DND-41 (cell line): ENCODE measurements at places on chromosomes 16 and 17.

- peak; percentile 64 for DNase-seq
Observed at GRCh38 chr17:29155227-29155965, 24.8 kb downstream of the MYO18A start.

- DNase-seq, result no peak
Observed at GRCh38 chr16:23348579-23349469, 46.7 kb downstream of the SCNN1B start.

DNA sequence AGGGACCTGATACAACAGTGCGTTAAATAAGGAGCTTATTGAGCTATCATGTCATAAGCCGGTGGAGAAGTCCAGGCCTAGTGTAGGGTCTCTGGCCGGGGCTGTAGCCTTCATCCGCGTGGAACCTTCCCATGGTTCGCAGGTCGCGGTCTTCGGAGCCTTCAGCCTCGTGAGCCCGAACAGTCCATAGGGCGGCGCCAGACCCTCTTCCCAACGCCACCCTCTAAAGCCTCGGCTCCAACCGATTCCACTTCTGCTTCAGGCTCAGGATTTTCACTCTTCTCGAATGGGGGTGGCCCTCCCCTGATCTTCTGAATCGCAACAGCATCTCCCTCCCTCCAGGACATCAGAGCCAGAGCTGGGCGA lies 10.3 kb upstream of the BRCA1 start:
- no peak for DNase-seq

GRCh38 chr17:80981062-80981902 lies 10.4 kb upstream of the CHMP6 start:
- DNase-seq, result peak; percentile 54

GRCh38 chr17:72422505-72423285 lies 301.9 kb downstream of the SOX9 start:
- no peak for DNase-seq

DNA sequence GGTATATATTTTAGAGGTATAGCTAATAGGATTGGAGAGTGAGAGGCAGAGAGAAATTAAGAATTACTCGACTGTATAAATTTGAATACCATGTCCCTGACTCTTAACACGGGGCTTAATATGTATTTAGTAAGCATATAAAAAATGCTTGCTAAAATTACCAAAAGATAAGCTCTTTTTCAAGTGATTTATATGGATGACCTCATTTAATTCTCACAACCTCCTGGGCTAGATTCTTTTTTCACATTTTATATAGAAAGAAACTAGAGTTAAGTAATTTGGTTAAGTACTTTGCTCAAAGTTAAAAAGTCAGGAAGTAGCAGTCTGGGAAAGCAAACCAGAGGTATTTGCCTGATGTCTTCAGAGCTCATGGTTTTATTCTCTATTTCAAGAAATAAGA lies 963.5 kb upstream of the SOX9 start:
- no peak for DNase-seq

- no peak for DNase-seq
Observed at GRCh38 chr17:81261582-81262336, 22.6 kb downstream of the NDUFAF8 start.

DNA sequence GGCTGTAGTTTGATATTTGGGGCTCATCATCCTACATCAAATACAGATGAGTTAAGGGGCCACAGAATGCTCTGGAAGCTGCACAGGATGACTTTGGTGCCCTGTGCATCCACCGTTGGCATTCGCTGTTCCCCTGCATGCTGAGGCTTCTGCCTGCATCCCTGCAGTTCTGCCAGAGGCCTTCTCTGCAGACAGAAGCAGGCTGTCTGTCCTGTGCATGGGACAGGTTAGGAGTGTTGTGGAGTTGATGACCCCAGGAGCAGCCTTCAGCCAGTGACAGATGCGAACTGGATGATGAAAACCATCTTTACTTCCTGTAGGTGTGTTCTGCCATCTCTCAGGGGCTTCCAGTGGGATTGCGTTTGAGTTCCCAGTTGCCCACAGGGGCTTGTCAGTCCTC lies 13.6 kb upstream of the TNS4 start:
- no peak for DNase-seq

DNA sequence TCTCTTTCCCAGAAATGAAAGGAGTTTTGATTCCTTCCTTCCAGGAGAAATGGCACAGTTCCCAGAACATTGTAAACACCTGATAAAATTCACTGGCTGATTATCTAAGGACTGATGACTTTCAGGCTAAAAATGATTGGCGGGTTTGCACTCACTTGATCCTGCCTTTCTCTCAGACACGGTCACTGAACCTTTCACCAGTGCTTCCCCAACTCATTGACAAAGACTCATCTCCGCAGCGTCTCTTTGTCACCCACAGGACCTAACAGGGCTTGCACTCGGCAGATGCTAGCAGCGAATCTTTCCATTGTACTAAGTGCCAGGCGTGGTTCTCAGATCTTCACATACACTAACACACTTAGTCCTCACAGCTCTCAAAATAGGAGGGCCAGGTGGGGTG lies 7.3 kb upstream of the DHRS7C start:
- no peak for DNase-seq

GRCh38 chr16:1757714-1758461 lies 13.5 kb downstream of the NME3 start:
- DNase-seq, result no peak

- DNase-seq, result no peak
Observed at GRCh38 chr17:83202002-83203000, 122.9 kb downstream of the METRNL start.

DNA sequence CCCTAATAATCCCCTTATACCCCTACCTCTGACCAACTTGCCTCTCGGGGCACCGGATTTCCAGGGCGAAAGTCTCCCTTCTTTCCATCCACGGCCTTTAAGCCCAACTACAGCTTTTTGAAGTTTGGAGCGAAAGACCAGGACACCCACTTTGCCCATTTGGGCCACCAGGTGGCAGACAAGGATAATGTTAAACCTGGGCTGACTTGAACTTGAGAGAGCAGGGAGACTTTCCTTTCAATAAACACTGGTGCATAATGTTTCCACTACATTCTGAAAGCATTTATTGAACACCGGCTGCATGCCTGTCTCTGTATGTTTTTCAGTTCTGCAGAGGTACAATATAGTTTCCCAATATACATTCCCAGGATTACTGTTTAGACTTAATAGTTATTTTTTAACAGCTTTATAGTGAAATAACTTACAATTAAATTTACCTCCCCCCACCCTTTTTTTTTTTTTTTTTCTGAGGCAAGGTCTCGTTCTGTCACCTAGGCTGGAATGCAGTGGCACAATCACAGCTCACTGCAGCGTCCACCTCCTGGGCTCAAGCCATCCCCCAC lies 6.9 kb upstream of the CES3 start:
- DNase-seq, result peak; percentile 83

DNA sequence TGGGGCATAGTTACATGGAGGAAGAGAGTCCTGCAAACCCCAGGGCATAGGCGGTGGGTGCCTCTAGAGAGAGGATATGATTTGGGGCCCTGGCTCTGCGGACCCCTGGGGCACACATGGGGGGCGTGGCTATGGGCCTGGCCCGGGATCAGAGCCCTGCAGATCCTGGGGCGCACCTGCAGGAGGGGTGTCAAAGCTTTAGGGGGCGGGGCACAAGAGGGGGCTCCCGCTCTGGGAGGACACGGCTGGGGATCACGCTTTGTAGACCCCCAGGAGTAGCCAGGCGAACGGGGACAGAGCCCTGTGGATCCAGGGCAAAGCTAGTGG lies 497 bp downstream of the BCL7C start:
- DNase-seq, result peak; percentile 38

DNA sequence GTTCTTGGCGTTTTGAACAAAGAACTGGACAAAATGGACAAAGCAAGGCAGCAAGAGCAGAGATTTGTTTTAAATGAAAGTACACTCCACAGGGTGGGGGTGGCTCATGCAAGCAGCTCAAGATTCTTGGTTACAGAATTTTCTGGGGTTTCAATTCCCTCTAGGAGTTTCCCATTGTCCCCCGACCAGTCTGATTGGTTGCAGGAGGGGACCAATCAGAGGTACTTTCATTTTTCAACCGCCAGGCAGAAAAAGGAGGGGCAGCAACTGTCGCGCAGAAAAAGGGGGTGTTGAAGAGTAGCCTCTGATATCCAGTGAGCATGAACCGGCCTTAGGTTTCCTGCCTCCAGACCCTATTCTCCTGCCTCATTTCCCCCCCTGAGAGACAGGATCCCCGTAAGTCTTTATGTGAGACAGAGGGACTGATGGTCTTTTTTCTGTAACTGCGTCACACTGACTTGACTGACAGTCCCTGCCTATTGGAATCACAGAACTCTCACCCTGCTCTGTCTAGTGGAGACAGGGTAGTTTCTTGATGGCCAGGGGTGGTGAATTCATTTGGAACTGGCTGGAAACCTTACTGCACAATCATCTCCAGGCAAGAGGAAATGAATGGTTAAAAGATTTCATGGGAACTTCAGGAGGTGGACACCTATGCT lies 59.4 kb upstream of the ALOX12 start:
- no peak for DNase-seq

GRCh38 chr17:71085238-71086033 lies 916.1 kb downstream of the KCNJ2 start:
- DNase-seq, result peak; percentile 65

DNA sequence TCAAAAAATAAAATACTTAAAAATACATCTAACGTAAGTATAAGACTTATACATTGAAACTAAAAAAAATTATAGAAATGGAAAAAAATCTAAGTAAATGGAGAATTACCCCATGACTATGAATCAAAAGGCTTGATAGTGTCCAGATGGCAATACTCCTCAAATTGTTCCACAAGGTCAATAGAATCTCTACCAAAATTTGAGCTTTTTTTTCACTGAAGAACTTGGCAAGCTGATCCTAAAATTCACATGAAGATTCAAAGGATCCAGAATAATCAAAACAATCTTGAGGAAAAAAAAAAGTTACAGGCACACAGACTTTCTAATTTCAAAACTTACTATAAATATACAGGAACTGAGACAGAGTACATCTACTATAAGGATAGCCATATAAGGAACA lies 448.4 kb upstream of the CDH11 start:
- no peak for DNase-seq

- DNase-seq, result peak; percentile 67
Observed at GRCh38 chr17:32659419-32659842, 172.6 kb downstream of the CDK5R1 start.

DNA sequence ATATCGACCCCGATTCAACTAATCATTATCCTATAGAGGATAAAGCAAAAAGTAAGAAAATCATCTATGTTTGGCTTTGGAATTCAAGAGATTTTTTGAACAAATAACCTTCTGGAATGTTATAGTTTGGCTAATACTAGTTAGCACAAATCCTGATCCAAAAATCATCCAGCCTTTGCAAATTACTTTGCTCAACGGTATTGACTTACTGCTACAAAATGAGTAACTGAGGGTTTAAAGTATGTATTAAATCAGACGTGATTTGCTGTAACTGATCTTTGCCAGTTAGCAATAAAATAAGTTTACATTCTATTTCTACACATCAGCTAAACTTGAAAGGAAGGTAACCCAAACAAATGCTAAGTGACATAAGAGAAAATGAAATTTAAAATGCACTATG lies 6.5 kb downstream of the MED13 start:
- DNase-seq, result no peak

DNA sequence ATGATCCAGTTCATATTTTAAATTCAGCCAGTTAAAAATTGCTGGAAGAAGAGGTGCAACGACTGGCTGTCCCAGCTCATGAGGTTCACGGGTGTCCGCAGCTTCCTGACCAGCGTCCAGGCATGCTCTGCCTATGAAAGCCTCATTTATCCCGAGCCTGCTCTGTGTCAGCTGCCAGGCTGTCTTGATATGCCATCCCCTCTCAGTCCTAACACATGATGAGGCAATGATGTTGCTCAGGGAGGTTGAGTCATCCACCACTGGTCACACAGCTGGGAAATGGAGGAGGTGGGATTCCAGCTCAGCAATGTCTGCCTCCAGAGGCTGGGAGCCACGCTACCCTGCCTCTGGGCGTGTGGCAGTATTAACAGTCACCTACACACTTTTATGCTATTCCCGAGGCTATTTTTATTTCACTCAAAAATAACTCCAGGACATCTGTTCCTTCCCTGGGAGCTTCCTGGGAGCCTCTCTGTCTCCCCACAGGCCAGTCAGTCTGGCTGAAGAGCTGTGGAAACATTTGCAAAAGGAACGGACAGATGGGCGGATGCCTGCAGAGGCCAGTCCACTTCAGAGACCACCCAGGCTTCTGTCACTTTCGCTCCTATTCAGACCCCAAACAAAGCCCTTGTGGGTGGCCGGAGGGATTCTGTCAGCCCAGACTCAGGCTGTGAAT lies 22.5 kb downstream of the RAB11FIP4 start:
- DNase-seq, result no peak

GRCh38 chr17:8015957-8016631 lies 13.7 kb downstream of the GUCY2D start:
- no peak for DNase-seq

DNA sequence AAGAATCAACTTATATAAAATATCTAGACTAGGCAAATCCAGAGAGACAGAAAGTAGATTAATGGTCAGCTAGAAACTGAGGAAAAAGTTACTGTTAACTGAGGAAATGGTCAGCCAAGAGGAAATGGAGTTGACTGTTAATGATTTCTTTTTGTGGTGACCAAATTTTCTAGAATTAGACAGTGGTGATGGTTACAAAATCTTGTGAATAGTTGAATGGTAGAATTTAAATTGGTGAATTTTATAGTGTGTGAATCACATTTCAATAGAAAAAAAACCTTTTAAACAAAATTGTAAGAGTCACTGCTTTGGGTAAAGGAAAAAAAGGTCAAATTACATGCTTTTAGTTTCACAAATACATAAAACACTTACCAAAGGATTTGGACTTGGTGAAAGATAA lies 30.0 kb downstream of the APPBP2 start:
- DNase-seq, result no peak

GRCh38 chr17:35645923-35646322 lies 58.8 kb downstream of the AP2B1 start:
- no peak for DNase-seq

DNA sequence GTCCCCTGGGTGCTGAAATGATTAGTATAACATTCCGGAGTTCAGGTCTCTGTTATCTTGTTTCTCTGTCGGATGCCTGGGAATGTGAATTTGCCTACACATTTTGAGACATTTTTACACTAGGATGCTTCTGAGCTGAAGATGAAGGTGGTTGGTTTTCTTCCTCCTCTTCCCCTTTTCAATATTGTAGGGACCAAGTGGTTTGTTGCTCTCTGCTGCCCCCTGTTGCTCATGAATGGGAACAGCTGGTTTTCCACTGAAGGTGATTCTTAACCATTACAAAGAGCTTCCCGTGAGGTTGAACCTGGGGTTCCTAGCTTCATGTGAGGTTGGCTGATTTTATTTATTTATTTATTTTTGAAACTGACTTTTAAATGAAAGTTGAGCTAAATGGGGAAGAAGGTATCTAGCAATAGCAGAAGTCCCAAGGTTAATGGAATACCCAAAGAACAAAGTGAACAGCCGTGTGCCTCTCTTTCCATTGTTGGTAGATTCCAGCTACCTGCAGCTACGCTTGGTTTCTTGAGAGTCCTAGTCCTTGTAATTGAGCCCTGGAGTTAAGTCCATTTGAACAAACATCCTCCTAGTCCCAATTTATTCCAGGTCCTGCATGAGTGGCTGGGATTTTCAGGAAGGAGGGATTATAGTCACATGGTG lies 983.9 kb upstream of the EEF2KMT start:
- peak; percentile 48 for DNase-seq
